ENCODE measurements at places on chromosomes 5 and 9.

DNA sequence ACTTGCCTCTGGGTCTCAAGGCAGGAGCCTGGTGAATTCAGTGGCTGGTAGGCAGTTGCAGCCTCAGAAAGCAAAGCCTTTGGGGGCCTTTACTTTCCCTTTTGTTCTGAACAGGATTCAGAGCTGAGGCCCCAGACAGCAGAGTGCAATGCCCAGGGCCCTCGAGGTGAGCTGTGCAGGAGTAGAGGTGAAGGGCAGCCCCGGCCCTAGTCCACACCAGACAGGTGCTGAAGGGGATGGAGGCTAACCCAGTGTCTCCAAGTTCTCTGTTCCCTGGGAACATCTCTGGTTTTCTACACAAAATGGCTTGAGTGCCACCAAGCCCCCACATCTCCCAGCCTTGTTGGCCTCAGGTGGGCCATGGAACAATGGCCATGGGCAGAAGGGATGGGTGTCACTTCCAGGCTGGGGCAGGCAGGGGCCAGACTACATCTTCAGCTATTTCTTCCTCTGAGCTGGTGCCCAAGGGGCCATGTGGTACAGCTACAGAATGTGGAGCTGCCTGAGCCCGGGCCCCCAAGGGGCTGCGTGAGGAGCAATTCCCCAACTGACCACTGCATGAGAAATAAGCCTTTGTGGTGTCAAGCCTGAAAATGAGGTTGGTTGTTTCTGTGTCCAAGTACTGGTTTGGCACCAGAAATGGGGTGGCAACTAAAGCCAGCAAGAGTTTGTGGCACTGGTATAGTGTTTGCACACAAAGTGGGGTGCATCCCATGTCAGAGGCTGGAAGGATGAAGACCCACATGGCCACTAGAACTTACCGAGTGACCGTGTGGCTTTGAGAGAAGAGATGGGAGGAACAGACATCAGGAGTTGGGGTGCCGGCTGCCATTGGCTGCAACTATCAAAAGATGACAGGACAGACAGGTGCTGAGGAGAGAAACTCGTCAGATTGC is 57.8 kb downstream of the BARX1 start:
- no peak for DNase-seq

- DNase-seq, result no peak
These were observed 241.5 kb upstream of the CLINT1 start for GRCh38 chr5:158100373-158100888.

DNA sequence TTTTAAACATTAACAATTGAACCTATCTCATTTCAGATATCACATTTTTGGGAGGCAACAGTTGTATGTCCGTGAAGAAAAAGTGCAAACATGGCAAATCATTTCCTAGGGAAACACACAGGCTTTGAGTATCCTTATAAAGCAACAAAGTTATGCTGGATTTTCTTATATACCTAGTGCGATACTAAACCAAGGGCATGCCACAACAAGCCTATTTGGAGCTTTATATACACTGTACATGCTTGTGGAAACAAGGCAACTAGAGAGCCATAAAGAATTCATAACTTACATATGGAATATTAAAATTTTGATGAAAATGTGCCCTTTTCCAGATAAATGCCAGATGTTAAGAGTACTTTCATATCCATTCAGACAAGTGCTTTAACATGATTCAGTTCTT is 191.4 kb downstream of the DCP2 start:
- DNase-seq, result no peak

DNA sequence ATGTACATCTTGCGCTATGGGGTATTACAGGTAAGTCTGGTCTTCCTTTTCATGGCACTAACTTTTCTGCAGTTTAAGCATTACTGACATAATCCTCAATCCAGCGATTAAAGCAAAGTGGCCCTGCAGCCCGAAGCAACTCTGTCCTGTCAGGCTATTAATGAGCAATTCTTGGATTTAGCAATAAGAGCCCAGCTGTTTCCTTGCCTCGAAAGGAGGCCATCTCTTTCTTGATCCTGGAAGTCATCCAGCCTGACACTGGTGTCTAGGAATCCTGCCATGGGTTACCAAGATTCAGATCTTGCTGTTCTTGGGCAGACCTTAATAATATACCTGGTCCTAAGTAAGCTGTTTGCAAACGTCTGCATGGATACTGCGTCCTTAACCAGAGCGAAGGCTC is 102.0 kb downstream of the RFK start:
- DNase-seq, result no peak

- no peak for DNase-seq
These were observed 279.9 kb downstream of the ASTN2 start for GRCh38 chr9:117134826-117135500.

GRCh38 chr5:98774192-98775033 is 950 bp downstream of the RGMB start:
- DNase-seq, result peak; percentile 63

DNA sequence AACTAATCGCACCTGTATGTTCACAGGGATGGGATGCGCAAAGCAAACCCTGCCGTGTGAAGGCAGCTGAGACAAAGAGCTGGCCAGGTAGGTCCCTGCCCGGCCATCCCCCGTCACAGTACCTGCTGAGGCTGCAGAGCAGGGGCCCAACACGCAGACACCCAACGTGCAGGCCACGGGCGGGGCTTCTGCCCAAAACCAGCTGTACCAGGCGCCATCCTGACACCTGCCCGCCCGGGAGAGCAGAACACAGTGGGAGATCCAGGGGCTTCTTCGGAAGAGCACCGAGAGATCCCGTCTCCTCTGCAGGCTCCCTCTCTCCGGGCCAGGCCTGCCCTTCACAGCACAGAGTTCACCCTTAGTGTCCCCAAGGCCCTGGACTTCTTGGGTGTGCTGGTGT is 28.4 kb downstream of the ABO start:
- no peak for DNase-seq

DNA sequence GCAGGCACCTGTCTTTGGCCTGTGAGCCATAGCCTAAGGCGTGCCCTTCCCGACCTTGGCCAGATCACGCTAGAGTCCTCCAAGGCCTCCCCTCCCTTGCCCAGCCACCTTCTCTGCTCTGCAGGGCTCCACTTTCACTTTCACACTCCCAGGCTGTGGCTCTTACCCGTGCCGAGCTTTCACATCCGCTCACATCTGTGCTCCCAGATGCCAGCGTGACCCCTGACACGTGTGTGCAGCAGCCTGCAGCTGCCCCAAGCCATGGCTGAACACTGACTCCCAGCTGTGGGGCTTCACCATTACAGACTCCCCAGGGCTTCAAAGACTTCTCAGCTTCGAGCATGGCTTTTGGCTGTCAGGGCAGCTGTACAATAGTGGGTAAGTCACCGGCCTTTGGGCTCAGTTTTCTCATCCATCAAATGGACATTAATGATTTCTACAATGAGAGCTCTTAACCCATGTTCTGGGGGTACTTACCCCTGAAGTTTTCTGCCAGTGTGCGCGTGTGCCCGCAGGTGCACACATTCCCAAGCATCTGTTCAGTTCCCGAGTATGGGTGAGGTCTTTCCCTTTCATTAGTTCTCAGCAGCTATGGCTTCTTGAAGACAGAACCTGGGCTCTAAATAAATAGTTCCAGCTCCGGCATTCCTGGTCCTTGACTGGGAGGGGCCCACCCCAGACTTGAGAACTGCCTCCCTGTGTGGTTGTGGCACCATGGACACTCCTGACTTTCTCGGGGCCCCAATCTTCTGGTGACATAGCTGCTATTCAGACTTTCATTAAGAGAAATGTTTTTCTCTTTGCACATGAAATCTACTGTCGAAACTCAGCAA is 118.6 kb downstream of the RGS3 start:
- DNase-seq, result no peak

GRCh38 chr9:134575901-134576176 is 65.8 kb upstream of the COL5A1 start:
- DNase-seq, result no peak

DNA sequence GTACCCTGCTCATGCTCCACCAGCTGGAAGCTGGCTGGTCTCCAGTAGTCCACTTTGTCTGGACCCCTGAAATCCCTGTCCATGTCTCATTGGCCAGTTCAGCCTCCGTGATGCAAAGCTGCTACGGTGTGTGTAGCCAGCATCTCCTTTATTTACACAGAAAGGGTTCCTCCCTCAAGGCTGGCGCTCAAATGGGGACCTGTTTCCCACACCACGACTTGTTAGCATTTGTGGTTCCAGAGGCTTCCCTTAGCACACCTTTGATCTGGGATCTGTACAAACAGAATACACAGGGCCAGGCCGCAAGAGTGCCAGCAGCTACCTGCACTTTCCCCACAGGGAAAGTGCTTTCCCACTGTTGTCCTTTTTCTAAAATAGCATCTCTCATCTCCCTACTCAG is 5.7 kb upstream of the SMU1 start:
- DNase-seq, result no peak

GRCh38 chr9:114246558-114246957 is 76.3 kb upstream of the ORM1 start:
- DNase-seq, result no peak

DNA sequence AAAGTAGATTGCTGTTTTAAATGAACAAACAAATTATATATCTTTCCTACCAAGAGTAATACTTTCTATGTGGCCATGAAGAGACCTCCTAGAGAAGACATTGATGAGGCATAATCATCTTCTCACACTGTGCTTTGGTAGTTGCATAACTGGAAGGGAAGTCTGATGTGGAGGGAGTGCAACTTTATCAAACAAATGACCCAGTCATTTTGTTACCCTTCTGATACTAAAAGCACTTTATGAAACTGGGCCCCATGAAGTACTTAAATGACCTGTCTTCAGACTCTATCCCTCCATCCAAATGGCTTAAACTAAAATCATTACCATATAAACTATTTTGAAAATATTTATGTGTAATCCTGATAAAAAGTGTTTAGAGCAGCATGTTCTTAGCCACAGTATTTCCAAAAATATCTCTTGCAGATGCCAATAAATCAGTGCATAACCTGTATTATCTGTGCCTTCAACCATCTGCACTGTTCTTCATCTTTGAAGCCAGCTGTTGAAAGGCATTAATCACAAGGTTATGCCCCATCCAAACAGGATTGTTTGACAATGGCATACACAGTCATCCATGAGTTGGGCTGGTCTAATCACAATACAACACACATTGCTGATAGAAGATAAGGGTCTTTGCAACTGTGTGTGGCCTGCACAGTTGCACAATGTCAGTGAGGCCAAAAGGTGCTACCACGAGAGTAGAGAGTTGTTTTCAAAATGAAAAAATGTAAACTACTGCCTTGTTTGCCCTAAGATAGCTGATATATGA is 31.9 kb upstream of the MIER3 start:
- no peak for DNase-seq

GRCh38 chr5:10469253-10470050 is 27.8 kb downstream of the ROPN1L start:
- no peak for DNase-seq

- DNase-seq, result no peak
These were observed 5.2 kb upstream of the FAM13B start for GRCh38 chr5:138037907-138038633.

- DNase-seq, result no peak
These were observed 16.7 kb downstream of the NDUFAF2 start for GRCh38 chr5:60961685-60962084.

GRCh38 chr9:6147846-6148245 is 67.8 kb upstream of the IL33 start:
- DNase-seq, result no peak

- DNase-seq, result no peak
These were observed 441.0 kb downstream of the TLE4 start for GRCh38 chr9:80012557-80013330.

DNA sequence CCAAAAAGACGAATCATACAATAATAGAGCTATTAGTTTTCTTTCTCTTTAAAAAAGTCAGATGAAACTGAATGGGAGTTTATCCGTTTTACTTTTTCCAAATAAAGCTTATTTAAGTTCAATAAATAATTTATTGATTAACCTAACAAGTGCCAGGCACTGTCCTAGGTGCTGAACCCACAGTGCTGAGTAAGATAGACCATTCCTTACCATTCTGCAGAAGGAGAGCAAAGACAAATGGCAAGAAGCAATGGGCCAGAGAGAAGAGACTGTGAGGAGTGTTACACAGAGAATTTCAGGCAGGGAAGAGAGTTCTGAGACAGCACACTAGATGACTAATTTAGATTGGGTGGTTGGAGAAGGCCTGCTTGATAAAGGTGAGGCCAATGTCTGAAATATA is 127.2 kb downstream of the AUH start:
- no peak for DNase-seq

GRCh38 chr9:134738869-134739659 is 97.5 kb downstream of the COL5A1 start:
- DNase-seq, result peak; percentile 89

- DNase-seq, result no peak
These were observed 76.2 kb downstream of the SH3TC2 start for GRCh38 chr5:148986636-148987035.

DNA sequence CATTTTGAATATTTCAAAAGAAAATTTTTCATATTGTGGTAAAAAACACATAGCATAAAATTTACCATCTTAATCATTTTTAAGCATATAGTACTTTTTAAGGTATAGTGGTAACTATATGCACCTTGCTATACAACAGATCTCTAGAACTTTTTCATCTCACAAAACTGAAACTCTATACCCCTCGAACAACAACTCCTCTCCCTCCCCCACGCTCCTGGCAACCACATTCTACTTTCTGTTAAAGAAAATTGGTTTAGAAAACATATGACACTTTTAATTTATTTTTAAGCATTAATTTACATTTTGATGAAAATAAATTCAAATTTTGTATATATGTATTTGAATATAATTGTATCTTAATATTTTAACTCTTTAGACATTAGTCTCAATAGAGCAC is 147.2 kb upstream of the EFNA5 start:
- DNase-seq, result no peak

GRCh38 chr9:86356871-86357866 is 3.0 kb upstream of the TUT7 start:
- no peak for DNase-seq
